ENCODE measurements at places on chromosomes 1 and 21.

DNA sequence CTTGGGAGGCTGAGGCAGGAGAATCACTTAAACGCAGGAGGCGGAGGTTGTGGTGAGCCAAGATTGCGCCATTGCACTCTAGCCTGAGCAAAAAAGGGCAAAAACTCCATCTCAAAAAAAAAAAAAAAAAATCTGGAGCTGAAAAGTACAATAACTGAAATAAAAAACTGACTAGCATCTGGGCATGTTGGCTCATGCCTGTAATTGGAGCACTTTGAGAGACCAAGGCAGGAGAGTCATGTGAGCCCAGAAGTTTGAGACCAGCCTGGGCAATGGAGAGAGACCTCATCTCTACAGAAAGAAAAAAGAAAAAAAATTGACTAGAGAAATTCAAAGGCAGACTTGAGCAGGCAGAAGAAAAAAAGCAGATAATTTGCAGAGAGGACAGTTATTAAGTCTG lies 18.1 kb downstream of the CLDN19 start:
- DNase-seq: no peak

GRCh38 chr1:76669624-76670315 lies 197.5 kb upstream of the ST6GALNAC5 start:
- DNase-seq: no peak

GRCh38 chr1:36920801-36921405 lies 113.4 kb downstream of the GRIK3 start:
- DNase-seq: no peak

DNA sequence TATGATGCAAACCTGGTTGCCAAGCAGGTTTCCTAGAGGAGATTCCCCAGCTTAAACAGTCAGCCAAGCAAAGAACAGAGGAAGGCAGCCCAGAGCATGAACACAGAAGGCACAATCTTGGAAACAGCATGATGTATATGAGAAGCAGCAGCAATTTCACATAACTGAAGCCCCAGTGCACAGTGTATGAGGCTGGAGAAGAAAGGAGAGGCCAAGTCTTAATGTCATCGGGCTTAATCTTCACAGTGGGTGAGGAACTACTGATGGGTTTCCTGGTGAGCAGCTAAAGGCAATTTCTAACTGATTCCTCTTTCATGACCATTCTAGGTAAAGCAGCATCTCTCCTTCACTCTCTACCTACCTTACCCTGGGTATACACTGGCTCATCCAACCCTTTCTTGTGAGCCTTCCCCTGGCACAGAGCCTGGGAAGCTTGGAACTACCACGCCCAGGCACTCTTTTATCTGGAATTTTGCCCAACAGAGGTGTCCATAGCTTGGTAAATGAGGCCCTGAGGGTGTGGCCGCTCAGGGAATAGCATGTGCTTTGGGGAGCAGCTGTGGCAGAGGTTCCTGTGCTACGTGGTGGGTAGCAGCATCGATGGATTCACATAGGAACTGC lies 22.0 kb downstream of the FYB2 start:
- DNase-seq: no peak

GRCh38 chr1:66278260-66279021 lies 255.5 kb upstream of the SGIP1 start:
- no peak for DNase-seq

DNA sequence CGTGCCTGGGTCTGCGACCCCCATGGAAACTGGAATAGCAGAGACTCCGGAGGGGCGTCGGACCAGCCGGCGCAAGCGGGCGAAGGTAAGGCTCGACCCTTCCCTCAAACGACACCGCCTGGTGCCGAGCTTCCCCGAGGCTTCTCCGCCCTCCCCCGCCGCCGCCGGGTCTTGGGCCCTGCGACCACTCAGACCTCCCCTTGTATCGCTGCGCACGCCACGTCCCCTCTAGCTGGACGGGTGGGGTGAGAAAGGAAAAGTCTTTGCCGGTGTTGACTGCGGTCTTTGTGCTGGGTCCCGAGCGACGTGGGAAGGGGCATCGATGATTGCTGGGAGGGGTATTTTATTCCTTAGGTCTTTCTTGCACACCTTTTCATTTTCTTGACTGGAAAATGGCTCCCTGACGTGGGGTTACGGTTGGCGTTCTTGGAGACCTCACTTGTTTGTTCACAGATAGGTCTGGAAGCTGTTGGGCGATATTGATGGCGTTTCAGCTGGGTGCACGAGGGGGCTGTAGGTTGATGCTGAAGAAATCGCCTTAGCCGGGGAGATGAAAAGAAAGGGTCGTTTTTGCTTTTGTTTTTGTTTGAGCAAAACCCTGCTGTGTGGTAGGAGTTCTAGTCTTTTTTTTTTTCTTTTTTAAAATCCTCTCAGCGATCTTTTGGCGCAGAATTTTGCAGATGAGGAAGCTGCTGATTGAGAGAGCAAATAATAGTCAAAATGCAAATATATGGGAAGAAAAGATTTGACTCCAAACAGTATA lies 776 bp downstream of the KDM1A start:
- no peak for DNase-seq

DNA sequence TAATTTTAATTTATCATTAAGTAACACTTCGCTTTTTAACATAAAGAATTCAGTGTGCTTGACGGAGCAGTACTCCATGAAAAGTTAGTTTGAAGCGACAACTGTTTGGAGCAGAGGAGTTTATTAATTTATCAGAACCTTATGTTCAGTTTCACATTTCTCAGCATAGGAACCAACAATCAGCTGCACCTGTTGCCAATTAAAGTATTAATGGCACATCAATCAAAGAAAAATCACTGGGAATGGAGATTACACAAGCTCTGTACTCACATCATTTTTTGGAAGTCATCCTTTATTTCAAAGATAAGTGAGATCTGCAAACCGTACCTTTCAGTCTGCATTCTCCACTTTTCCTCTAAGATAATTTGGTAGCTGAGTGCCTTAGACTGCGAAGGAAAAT lies 344.6 kb downstream of the LMO4 start:
- DNase-seq: no peak

GRCh38 chr1:61322769-61323168 lies 240.4 kb downstream of the NFIA start:
- no peak for DNase-seq

DNA sequence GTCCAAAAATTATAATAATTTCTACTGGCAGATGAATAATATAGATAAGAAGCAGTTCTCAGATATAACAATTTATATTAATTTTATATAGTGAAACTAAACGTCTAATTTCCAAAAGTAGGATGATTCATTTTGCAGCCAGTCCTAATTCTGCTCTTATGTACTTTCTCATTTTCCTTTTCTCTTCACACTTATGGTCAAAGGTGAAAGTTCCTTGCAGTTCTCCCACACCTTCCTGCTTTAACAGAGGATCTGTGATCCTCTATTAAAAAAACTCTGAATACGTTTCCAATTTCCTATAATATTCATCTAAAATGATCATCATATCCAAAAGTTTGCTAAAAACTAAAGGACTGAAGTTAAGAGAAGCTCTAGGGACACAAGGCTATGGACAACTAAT lies 78.5 kb downstream of the KIFAP3 start:
- DNase-seq: no peak

- no peak for DNase-seq
Measured at GRCh38 chr1:24175033-24175755, 11.9 kb downstream of the IFNLR1 start.

DNA sequence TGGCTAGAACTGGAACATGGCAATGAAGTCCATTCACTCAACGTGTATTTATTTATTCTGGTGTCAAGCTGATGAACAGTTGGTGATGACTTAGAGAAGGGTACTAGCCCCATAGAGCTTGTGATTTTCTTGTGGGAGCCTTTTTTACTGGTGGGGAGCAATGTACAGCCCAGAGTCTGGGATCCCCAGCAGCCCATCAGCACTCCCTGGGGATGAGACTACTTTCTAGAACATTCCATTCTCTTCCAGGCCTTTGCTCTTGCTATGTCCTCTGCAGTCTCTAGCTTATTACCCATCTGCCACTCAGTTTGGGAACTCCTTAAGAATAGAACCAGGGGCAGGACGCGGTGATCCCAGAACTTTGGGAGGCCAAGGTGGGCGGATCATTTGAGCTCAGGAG lies 11.6 kb downstream of the SLC2A1 start:
- no peak for DNase-seq

DNA sequence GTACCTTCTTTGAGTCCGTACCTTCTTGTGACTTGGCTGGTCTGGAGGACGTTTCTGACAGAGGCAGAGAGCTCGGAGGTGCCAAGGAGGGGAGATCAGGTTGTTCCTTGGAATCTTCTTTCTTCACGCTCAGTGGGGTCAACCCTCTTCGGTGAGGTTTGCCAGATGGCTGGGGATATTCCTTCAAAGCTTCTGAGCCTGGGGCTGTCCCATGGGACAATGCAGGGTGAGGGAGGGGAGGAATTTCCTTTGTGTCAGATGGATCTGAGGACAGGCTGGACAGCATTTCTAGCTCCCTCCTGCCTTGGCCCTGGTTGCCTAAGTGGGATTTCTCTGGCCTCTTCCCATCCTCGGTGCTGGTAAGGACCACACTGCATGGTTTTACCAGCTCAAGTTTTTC lies 95.5 kb upstream of the EDN2 start:
- DNase-seq: no peak

GRCh38 chr1:109089242-109090015 lies 1.1 kb upstream of the TMEM167B start:
- no peak for DNase-seq

DNA sequence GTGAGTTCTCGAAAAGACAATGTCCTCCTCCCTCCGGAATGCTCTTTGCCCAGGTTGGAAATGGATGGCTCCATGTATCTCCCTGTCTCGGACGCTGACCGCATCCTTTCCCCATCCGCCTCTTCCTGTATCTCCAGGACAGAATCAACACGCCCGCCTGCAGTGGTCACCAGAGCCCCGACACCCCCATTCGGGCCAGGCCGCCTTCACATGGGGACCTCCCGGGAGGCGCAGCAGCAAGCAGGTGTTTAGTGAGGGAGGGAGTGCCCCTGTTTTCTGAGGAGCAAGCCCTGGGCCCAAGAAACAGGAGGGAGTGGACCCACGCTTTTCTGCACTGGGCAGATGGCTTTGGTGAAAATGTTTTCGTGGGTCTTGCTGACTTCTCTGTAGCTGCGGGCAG lies 83.5 kb upstream of the TTC34 start:
- DNase-seq: no peak

DNA sequence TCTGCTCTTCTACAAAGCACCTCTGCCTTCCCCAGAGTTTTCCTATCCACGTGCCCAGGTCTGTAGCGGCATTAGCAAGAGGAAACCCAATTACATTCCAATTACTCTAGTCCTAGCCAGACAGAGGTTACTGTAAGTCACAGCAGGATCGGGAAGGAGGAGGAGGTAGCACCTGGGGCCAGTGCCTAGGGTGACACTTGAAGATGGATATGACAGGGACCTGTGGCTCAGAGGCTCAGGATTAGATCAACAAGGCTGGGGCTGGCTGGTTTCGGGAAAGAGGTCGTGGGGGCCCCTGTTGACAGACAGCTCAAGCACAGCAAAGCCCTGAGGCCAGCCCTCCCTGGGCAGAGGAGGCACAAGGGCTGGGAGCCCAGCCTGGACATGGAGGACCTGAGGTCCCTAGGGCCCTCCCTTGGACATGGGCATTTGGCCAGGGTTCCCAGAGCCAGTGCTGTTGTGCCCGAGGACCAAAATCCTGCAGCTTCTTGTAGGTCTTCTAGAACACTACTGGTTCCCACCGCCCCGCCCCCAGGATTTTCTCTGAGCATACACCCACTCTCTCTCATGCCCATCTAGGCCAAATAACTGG lies 3.0 kb upstream of the HCRTR1 start:
- DNase-seq: no peak

DNA sequence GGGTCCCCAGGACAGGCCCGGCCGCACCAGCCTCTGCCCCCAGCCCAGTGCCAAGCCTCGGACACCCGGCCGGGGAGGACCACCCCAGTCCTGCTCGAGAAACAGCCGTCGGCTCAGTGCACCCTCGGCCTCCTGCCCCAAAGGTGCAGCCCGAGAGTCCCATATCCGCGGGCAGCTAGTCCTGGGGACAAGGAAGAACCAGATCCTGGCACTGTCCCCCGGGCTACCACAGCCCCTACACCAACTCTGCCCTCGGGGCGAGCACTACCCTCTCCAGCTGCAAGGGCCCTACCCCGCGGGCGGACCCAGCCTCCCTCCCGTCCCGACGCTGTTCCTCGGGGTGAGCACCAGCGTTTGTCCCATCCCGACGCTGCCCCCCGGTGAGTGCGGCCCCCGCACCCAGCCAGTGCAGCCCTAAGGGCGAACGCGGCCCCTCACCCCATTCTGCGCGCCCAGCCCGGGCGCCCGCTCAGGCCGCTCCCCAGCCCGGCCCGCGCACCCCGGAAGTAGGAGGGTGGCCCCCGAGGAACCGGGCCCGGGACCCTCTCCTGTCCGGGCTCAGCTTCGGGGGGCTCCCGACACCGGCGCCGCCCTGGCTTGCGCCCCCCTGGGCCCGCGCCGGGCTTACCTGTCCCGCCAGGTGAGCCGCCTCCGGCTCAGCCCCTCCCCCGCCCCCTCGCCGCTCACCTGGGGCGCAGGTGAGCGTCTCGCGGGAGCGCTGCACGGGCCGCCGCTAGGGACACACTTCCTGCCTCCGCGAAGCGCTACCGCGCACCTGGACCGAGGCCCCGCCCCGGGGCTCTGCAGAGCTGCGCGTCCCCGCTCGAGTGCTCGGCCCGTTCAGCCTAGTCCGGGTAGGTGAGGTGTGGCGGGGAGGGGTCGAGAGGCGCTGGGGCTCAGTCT lies at the start of gene KDF1:
TSS of gene KDF1 (minus strand) at position 747 of the 903 bp plus-strand sequence. CDS start 8,088 bp downstream, outside the sequence.
- peak; percentile 7 for DNase-seq

- DNase-seq: no peak
Measured at GRCh38 chr1:174262349-174263241, 103.3 kb downstream of the RABGAP1L start.

GRCh38 chr21:34284666-34285065 lies 79.1 kb upstream of the KCNE2 start:
- DNase-seq: no peak

DNA sequence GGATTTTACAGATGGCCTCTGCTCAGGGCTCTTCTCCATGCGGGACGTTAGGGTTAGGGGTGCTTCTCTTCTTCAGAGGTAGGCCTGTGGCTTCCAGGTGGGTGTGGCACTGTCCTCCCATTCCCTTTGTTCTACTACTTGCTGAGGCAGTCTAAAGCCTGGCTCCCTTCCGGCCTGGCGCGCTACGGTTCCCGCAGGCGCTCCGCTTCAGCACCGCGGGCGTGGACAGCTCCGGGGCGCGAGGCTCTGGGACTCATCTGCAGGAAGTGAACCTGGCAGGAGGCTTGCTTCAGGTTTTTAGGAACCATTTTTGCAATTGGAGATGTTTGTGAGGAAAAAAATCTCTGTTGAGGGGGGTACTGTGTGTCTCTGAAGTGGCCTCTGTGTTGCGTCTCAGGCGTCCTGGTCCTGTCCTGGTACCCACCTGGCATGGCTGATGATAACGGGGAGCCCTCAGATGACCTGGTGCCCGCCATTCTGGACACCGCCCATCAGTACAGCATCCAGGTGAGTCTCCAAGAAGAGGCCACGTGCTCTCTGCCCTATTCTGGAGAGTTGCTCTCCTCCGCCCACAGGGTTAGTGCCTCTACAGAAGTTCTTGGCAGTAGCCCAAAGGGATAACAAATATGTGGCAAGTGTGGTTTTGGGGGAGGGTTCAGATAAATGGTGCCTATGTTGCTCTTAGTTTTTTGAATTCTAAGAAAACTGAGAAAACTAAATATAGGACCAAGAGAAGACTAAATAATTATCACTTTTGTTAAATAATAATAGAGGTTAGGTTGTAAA lies 1.9 kb downstream of the MANEAL start:
- no peak for DNase-seq

Measured in activated naive CD8-positive, alpha-beta T cell treated with anti-CD3 and anti-CD28 coated beads, Interleukin-2, amount 50 U/mL, for 16 hours (primary cell).